ENCODE measurements at places on chromosomes 11 and 22.

- DNase-seq: no peak
Observed at GRCh38 chr22:44382116-44383038, 69.6 kb upstream of the SHISAL1 start.

DNA sequence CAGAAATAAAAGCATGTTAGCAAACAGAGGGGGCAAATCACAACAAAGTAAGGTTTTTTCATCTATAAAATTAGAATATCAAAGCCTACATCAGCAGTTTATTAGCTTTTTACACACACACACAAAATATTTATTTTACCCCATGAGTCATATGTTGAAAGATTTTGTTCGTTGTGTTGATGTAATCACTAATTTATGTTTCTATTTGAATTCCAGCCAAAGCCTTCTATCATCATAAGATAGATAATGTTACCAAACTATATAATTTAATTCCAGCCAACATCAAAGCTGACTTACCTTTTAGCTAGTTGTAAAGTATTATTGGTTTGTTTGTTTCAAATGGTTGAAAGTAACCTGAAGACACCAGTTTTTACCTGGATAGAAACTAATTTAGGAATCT, 458.0 kb upstream of the ARHGAP42 start:
- DNase-seq: no peak

GRCh38 chr11:1198561-1199240, 24.2 kb upstream of the MUC5B start:
- DNase-seq: no peak

DNA sequence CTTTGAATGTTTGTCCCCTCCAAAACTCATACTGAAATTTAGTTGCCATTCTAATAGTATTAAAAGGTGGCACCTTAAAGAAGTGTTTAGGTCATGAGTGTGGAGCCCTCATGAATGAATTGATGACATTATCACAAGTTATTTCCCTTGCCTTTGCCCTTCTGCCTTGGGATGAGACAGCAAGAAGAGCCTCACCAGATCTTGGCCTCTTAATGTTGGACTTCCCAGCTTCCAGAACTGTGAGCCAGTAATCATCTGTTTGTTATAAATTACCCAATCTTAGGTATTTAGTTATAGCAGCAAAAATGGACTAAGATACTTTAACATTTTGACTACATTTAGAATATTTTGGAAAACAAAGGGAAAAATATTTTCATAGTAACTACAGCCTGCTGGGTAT, 371.0 kb downstream of the JRKL start:
- DNase-seq: no peak

DNA sequence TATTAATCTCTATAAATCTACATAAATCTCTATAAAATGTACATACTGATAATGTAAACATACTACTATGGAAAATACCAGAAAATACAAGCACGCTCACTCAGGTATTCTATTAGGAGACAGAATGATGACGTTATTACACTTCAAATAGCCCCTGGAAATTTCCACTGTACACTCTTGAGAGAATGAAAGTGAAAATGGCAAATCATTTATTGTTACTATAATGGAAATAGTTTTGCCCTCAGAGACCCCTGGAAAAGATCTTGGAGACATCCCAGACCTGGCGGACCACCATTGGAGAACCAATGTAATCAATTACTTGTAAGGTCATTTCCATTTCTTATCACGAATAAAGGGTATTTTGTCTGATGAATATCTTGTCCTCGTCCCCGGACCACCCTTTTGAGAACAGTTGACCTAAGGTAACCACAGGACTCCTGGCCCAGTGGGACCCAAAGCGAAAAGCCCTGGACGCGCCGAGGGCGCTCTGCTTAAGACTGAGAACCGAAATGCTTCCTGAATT, 509 bp upstream of the PRRG4 start:
- DNase-seq: no peak

- DNase-seq: no peak
Observed at GRCh38 chr11:35257281-35257680, 118.3 kb downstream of the CD44 start.

DNA sequence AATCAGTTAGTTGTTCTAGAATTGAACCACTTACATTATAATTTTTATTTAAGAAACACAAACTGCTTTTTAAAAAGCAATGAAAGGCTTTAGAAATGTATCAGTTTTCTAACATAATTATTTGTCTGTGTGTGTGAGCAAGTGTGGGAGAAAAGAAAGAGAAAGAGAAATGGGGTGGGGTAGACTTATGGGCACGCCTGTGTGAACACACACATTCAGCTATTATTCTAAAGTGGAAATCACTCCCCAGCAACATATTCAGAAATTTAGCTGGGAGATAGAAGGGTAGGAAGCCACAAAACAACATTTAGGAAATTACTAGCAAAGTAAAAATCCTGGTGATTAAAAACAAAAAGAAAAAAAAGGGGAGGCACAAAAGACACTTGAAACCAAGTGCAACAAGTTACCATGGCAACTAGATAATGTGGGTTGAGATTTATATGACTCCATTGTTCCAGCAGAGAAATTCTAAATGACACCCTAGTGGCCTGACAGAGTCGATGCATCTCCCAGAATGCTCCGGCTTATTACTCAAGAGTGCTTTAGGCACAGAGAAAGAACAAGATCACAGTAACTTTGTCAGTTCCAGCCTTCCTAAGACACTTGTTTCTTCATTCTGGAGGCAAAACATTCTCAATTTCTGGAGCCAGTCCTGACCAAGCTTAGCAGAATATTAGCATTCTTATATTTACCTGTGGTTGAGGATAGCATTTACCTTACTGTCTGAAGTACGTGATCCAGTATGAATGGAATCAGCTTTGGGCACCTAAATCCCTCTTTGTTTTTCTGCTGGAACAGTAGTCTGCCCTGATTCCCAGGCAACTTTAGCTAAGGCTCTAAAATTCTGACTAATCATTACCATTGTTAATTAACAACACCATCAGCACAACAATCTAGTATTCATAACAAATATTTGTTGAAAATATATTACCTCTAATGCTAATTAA, 444.4 kb downstream of the DLG2 start:
- DNase-seq: no peak

GRCh38 chr11:123302751-123303195, 107.7 kb upstream of the CLMP start:
- no peak for DNase-seq

GRCh38 chr11:78574386-78575381, at the start of gene NARS2:
NARS2 (minus strand) TSS chr11:78574864; CDS start chr11:78574488, 376 bp downstream.
- peak; percentile 93 for DNase-seq

DNA sequence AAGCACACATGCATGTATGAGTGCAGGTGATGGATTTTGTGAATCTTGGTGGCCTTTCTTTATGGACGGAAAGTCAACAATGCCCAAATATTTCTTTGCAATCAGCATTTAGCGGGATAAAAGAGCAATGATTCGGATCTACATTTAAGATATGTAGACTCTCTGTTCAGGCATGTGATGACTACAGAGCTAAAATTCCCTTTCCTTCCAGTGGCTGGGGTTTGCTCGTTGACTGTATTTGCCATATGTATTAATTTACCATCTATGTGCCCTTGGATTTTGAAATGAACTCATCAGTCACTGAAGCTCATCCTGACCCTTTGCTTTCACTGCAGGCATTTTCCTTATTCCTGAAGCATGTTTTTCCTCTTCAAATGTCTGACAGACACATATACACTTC, 13.6 kb downstream of the BLID start:
- no peak for DNase-seq

DNA sequence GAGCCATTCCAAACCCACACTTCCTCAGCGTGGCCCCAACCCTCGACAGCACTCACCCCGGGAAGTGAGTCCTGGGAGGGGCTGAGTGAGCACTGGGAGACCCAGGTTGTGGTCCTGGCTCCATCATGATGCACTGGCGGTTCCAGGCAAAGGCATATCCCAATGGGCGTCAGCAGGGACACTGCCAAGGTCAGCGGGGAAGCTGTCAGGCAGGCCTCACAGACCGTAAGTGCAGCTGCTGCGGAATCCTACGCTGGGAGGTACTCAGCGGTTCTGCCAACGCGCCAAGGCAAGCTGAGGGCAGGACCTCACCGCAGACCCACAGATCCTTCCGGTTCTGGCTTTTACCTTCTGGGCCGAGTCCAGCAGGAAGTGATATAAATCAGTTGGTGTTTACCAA, 1.4 kb upstream of the GAL3ST1 start:
- DNase-seq: no peak

- no peak for DNase-seq
Observed at GRCh38 chr11:104899226-104899625, 966 bp upstream of the CASP12 start.

- no peak for DNase-seq
Observed at GRCh38 chr11:14012846-14013245, 50.3 kb downstream of the SPON1 start.

- no peak for DNase-seq
Observed at GRCh38 chr11:91810871-91811270, 413.7 kb upstream of the FAT3 start.

DNA sequence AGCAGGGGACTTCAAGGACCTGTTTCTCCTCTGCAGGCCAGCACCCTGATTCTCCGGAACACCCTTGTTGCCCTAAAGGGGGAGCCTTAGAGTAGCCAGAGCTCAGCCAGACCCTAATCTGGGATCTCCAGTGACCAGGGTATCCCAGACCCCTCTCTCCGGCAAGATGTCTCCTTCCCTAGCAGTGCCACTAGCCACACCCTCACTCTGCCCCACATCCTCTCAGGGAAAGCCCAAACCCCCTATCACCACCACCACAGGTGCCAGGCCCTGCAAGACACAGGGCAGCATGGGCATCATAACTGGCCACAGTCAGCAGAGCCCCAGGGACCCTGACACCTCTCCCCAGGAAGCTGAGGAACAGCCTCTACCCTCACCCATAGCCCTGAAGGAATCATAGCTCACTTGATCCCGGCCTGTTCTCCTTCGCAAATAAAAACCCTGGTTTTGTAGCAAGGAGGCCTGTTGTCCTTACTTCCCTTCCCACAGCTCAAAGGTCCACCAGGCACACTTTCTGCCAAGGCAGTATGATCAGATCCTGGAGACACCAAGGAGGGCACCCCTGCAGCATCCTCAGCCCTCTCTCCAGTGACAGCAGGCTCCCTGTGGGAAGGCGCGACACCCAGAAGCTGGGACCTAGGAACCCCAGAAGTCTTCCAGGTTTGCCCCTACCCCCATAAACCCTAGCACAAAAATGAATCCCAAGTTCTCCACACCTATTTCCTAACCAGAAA, 4.6 kb downstream of the CFL1 start:
- no peak for DNase-seq

DNA sequence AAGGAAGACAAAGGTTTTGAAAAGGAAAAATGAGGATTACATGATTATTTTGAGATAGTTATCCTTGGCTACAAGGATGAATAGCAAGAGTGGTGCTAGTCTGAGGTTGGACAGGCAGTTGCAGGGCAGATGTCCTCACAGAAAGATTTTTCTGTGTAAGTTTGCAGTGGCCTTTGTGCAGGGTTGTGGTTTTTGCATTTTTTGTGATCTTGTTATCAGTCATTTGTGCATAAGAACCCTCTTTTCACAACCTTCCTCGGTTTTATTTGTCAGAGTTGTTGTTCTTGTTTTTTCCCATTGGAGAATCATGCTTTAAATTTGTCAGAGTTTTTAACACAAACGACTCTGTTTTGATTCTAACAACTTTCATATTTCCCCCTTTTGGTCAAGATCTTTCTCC, 1.4 kb downstream of the CCDC134 start:
- no peak for DNase-seq

DNA sequence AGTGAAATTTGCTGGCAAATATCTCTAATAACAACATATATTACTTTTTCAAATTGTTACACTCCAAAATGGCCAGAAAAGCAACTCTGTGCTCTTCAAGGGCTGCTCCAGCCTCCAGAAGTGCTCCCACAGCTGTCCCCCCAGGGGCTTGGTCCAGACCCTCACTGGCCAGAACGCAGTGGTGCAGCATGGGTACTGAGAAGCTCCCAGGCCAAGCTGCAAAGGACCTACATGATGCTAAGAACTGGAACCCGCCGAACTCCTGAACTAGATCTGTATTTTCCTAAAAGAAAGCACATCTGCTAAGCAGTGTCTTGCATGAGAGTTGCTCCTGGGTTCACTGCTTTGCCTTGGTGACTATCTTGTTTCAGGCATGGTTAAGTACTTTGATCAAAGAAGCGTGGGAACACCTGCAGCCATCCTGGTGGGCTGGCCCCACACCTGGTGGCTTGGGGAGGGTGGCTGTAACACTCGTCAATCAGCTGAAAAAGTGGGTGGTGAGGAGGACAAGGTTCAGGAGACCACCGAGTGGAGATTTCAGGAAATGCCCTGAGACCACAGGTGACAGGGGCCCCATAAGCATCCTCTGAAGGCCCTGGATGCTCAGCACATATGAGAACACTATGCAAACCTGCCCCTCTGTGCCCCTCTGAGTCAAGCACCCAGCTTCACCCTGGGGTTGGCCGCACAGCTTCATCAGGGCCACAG, 72.7 kb upstream of the PITPNB start:
- DNase-seq: no peak

DNA sequence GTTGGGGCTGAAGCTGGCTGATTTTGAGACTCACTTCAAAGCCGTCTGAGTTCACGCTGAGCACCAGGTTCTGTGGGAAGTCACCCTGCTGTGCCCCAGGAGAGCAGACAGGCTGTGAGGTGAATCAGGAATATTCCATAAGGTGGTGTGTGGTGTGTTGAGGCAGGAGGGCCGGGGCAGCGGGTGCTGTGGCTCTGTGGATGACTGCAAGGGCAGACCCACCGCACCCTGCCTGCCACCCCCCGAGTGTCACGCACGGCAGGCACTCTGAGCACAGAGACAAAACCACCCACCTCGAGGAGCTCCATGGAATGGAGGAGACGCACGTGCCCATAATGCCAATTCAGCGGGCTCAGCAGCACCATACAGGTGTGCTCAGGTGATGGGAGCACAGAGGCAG, 147.8 kb downstream of the PKNOX2 start:
- no peak for DNase-seq
